ENCODE measurements at places on chromosomes 11 and 22. TPM values are rescaled to one million over a fixed set of nuclear protein-coding genes. Genes with fewer than 3 reads are reported as not detected.

DNA sequence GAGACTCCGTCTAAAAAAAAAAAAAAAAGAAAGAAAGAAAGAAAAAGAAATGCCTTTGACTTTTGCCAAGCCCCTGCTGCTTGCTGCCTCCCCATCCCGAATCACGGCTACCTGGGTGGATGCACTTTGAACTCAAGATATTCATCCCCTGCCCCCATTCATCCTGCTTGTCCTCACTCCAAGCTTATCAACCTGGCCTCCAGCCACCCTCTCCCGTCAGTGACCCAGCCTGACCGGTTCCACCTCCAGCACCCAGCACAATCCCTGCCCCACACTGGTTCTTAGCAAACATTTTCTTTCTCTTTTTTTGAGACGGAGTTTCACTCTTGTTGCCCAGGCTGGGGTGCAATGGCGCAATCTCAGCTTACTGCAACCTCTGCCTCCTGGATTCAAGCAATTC, 44.4 kb downstream of the CYTH4 start:
- H3K4me1 ChIP-seq = peaks cover 68% of the 10 kb centered on the region
- peak; percentile 95 for DNase-seq
- no peaks in the 10 kb centered on the region for H3K36me3 ChIP-seq
- no peak overlapping the region for H3K4me3 ChIP-seq
- H3K27ac ChIP-seq = no peak overlapping the region

The WNT11 gene
- 3.4 TPM for polyA plus RNA-seq

DNA sequence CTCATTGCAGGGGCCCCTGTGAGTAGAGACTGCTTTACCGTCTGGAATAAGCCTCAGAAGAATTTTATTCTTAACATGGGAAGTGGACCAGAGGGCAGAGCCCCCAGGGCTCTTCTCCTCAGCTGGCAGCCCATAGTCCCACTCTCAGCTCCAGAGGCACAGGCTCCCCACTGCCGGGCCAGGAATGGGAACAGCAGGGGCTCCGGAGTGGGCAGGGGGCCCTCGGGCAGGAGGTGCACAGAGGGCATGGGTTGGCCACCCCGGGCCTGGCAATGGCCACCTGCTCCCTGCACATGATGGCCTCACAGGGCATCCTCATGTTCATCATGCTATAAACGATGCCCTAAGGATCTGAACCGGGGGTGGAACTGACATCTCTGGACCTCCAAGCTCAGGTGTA, 1469.7 kb downstream of the BRD1 start:
- H3K27ac ChIP-seq = no peak overlapping the region
- no peak for DNase-seq
- no peaks in the 10 kb centered on the region for H3K36me3 ChIP-seq
- H3K4me1 ChIP-seq = no peaks in the 10 kb centered on the region
- no peak overlapping the region for H3K4me3 ChIP-seq

DNA sequence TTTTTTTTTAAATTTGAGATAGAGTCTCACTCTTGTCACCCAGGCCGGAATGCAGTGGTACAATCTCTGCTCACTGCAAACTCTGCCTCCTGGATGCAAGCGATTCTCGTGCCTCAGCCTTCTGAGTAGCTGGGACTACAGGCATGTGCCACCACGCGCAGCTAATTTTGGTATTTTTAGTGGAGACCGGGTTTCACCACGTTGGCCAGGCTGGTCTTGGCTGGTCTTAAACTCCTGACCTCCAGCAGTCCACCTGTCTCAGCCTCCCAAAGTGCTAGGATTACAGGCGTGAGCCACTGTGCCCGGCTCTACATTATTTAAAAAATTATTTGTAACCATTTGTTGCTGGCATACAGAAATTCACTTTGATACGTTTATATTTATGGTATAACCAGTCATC, 18.6 kb downstream of the EP300 start:
- H3K27me3 ChIP-seq = no peaks in the 10 kb centered on the region
- no peak overlapping the region for H3K4me3 ChIP-seq
- H3K4me1 ChIP-seq = no peaks in the 10 kb centered on the region
- DNase-seq = no peak

DNA sequence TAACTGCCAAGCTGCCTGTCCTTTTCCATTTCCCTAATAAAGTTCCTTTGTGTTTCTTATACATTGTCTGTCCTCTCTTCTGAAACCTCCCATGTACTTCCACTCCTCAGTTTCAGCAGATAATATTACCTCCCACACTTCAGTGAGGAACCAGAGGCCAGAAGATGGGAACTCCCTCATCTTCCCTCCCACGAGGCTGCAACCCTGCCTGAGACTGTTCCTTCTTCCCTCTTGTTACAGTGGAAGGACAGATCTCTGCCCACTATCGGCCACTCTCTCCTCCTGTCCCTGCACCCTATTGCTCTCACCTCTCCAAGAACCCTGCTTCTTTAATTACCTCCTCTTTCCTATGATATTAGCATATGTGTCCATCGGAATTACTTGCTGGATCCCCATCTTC, 38.1 kb upstream of the SWAP70 start:
- no peaks in the 10 kb centered on the region for H3K36me3 ChIP-seq
- H3K27ac ChIP-seq = no peak overlapping the region
- no peaks in the 10 kb centered on the region for H3K4me1 ChIP-seq
- H3K27me3 ChIP-seq = no peaks in the 10 kb centered on the region

DNA sequence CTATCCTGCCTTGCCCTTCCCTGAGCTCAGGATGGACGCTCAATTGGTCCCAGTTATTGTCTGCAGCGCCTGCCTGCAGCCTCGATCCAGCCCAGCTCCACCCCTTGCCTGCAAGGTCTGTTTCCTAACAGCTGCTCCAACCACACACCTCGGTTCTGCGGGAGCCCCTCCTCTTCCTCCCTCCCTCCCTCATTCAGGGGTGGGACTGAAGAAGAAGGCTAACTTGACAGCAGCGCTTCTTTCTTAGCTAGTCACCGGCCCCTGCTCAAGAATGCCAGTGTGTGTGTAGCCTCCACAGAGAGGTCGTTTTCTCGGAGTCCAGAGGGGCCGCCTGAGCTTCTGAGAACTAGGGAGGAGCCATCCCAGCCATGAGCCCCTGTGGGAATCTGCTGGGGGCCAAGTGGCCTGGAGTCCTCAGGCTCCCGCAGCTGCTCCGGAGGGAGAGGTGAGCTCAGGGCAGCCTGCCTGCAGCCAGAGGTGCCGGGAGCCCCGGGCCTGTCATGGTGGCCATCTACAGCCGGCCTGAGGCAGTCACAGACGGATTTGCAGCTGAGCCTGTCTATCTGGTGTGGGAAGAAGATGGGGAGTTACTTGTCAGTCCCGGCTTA, 36.1 kb downstream of the LIMK2 start:
- peak; percentile 70 for DNase-seq
- peaks cover 61% of the 10 kb centered on the region for H3K4me1 ChIP-seq
- H3K27me3 ChIP-seq = no peaks in the 10 kb centered on the region

GRCh38 chr11:35826949-35827348, 116.9 kb upstream of the LDLRAD3 start:
- no peak overlapping the region for H3K27ac ChIP-seq
- peaks cover 18% of the 10 kb centered on the region for H3K4me1 ChIP-seq
- no peak for DNase-seq

The TP53I11 gene
- 11.2 TPM for polyA plus RNA-seq

DNA sequence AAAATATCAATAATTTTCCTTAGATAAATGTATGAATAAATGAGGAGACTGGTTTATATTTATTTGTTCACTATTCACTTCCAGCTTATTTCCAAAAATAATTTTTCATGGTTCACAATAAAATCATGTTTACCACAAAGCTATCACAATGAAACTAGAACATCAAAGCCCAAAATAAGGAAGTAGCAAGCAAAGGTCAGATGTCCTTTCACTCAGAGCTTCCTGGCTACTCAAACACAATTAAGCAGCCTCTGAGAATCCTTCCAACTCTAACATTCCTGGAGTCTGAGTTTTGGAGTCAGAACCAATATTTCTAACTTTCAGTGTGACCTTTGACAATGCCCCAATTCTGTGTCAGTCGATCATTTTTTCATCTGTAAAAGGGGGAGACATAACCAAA, 527.0 kb downstream of the SOX6 start:
- H3K4me3 ChIP-seq = no peak overlapping the region
- no peaks in the 10 kb centered on the region for H3K4me1 ChIP-seq
- no peaks in the 10 kb centered on the region for H3K27me3 ChIP-seq
- no peaks in the 10 kb centered on the region for H3K36me3 ChIP-seq
- no peak overlapping the region for H3K27ac ChIP-seq

- no peak overlapping the region for H3K27ac ChIP-seq
- H3K36me3 ChIP-seq = no peaks in the 10 kb centered on the region
- H3K4me1 ChIP-seq = no peaks in the 10 kb centered on the region
- peak; percentile 39 for DNase-seq
- H3K27me3 ChIP-seq = no peaks in the 10 kb centered on the region
These were observed 633.8 kb downstream of the DLG2 start for GRCh38 chr11:84993386-84993785.

DNA sequence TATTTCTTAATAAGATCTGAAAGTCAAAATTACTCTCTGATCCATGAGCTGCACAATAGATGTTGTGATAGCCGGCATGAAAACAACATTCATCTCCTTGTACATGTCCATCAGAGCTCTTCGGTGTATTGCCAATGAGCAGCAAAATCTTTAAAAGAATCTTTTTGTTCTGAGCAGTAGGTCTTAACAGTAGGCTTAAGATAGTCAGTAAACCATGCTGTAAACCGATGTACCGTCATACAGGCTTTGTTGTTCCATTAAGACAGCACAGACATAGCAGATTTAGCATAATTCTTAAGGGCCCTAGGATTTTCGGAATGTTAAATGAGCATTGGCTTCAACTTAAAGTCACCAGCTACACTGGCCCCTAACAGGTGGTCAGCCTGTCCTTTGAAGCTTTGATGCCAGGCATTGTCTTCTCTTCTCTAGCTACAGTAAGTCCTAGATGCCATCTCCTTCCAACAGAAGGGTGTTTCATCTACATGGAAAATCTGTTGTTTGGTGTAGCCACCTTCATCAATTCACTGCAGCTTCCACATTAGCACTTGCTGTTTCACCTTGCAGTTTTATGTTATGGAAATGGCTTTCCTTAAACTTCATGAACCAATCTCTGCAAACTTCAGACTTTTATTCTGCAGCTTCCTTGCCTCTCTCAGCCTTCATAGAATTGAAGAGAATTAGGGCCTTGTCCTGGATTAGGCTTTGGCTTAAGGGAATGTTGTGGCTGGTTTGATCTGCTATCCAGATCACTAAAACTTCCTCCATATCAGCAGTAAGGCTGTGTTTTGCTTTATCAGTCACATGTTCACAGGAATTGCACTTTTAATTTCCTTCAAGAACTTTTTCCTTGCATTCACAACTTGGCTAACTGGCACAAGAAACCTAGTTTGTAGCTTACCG, 28.4 kb downstream of the RRP8 start:
- no peak for DNase-seq
- no peak overlapping the region for H3K4me3 ChIP-seq
- no peaks in the 10 kb centered on the region for H3K36me3 ChIP-seq

The NRXN2 gene
- 4.4 TPM for polyA plus RNA-seq

- H3K4me1 ChIP-seq = peaks cover 3% of the 10 kb centered on the region
- H3K4me3 ChIP-seq = no peak overlapping the region
- H3K36me3 ChIP-seq = no peaks in the 10 kb centered on the region
- DNase-seq = peak; percentile 62
- peak overlapping the region; percentile 76 for H3K27ac ChIP-seq
- no peaks in the 10 kb centered on the region for H3K27me3 ChIP-seq
These were observed 1.1 kb upstream of the NECTIN1 start for GRCh38 chr11:119729951-119730613.
